ENCODE measurements at places on chromosomes 12 and 14.
A peak's percentile ranks its signal among the peaks of the same experiment; 100 is the strongest.

DNA sequence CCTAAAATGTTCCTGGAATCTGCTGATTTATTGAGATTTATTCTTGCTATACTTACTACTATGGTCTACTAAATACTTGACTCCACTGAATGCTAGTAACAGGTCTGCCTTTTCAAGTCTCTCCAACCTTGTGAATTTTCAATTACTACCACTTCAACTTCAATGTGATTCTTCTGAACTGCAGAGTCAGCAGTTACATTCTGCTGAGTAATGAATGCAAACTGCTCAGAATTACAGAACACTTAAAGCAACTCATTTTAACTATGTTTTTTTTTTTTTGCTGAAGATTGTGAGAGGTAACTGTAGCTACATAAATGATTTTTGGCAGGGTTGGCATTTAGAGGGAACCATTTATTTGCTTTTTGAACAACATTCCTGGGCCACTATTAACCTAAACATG is 41.8 kb downstream of the ARF6 start:
- no peaks in the 10 kb centered on the region for H3K27me3 ChIP-seq
- H3K27ac ChIP-seq, result peak overlapping the region; percentile 7
- H3K4me3 ChIP-seq, result no peak overlapping the region
- no peak for DNase-seq
- H3K4me1 ChIP-seq, result no peaks in the 10 kb centered on the region

DNA sequence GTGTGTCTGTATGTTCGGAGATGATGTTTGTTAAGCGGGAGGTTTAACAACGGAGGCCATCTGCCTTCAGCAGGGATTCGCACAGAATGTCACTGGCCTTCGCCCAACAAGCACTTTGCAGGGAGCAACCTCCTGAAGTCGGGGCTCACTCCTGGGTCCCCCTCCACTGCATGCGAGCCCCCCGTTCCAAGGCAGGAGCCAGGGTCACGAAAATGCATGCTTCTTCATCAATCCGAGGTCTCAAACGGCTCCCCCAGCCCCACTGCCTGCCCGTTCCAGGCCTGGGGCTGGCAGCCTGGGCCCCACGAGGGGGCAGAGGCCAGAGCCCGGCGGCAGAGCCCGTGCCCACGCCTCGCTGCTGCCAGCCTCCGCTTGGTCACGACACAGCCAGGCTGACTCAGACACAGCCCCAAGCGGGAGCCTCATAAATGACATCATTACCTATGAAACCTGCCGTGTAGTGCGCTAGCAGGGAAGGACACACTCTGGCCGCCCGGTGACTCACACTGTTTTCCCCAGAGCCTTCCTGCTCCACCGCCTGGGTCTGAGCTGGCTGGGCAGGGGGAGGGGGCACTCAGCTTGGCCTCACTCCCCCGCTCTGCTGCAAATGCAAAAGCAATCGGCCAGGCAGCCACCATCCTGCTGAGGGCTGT is 169.5 kb upstream of the RTL1 start:
- H3K4me3 ChIP-seq, result no peak overlapping the region
- no peak overlapping the region for H3K27ac ChIP-seq
- H3K4me1 ChIP-seq, result peaks cover 11% of the 10 kb centered on the region
- H3K36me3 ChIP-seq, result no peaks in the 10 kb centered on the region
- peak; percentile 41 for DNase-seq

DNA sequence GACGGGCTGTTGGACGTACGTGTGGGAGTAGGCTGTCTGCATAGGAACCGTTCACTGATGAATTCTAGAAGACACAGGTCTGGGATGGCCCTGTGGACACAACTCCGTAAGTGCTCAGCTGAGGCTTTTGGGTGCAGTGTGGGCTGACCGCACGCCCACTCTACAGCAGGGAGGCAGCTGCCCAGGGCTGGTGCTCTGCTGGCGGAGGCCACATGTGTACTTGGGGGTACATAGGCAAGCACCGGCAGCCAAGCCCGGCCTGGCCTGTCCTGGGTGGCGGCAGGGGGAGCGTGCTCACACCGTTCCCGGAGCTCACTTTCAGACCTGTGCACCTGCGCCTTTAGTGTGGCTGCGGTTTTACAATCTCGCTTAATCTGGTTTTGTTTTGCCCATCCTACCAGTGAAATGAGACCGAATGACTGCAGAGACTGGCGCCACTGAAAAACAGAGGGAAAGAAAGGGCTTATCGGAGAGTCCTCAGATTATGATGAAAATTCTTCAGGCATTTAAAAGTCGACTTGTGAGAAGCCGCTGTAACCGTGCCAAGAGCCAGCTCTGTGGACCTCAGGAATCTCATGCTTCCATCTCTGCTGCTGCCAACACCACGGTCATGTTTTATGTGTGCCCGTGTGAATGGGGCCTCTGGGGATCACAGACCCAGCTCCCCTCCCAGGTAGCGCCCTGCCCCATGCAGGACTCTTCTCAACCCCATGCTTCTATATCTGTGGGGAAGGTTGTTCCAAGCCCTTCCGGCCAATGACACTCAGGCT is 45.8 kb downstream of the SSH1 start:
- no peak overlapping the region for H3K4me3 ChIP-seq
- peaks cover 13% of the 10 kb centered on the region for H3K36me3 ChIP-seq
- no peaks in the 10 kb centered on the region for H3K27me3 ChIP-seq
- H3K4me1 ChIP-seq, result no peaks in the 10 kb centered on the region
- no peak for DNase-seq
- no peak overlapping the region for H3K27ac ChIP-seq

GRCh38 chr14:54730156-54730961 is 163.4 kb downstream of the SAMD4A start:
- DNase-seq, result no peak
- H3K27ac ChIP-seq, result peak overlapping the region; percentile 4
- H3K27me3 ChIP-seq, result no peaks in the 10 kb centered on the region
- no peak overlapping the region for H3K4me3 ChIP-seq

DNA sequence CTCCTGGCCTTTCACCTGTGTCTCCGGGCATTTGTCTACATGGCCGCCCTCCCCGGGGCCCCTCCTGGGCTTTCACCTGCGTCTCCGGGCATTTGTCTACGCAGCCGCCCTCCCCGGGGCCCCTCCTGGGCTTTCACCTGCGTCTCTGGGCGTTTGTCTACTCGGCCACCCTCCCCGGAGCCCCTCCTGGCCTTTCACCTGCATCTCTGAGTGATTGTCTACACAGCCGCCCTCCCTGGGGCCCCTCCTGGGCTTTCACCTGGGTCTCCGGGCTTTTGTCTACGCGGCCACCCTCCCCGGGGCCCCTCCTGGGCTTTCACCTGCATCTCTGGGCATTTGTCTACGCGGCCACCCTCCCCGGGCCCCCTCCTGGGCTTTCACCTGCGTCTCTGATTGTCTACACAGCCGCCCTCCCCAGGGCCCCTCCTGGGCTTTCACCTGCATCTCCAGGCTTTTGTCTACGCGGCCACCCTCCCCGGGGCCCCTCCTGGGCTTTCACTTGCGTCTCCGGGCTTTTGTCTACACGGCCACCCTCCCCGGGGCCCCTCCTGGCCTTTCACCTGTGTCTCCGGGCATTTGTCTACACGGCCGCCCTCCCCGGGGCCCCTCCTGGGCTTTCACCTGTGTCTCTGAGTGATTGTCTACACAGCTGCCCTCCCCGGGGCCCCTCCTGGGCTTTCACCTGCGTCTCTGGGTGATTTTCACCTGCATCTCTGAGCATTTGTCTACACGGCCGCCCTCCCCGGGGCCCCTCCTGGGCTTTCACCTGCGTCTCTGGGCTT is 68.0 kb upstream of the GALNT9 start:
- no peaks in the 10 kb centered on the region for H3K36me3 ChIP-seq

GRCh38 chr14:46051796-46052195 is 599.8 kb downstream of the RPL10L start:
- no peaks in the 10 kb centered on the region for H3K27me3 ChIP-seq
- H3K27ac ChIP-seq, result no peak overlapping the region
- H3K4me1 ChIP-seq, result peaks cover 6% of the 10 kb centered on the region
- H3K4me3 ChIP-seq, result no peak overlapping the region
- no peak for DNase-seq
- H3K36me3 ChIP-seq, result no peaks in the 10 kb centered on the region

DNA sequence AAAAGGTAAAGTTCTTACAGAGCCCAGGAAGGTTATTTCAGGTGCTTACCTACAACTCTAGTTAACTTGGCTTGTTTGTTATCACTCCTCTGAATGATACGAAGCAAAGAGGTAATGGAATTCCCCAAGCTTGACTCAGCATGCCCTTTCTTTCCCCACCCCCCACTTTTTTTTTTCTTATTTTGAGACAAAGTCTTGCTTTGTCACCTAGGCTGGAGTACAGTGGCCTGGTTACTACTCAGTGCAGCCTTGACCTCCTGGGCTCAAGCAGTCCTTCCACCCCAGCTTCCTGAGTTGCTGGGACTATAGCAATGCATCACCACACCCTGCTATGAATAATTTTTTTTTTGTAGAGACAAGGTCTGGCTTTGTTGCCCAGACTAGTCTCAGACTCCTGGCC is 17.1 kb upstream of the YBX3 start:
- H3K4me3 ChIP-seq, result no peak overlapping the region
- peak overlapping the region; percentile 47 for H3K27ac ChIP-seq
- H3K27me3 ChIP-seq, result no peaks in the 10 kb centered on the region
- H3K36me3 ChIP-seq, result no peaks in the 10 kb centered on the region
- no peak for DNase-seq

DNA sequence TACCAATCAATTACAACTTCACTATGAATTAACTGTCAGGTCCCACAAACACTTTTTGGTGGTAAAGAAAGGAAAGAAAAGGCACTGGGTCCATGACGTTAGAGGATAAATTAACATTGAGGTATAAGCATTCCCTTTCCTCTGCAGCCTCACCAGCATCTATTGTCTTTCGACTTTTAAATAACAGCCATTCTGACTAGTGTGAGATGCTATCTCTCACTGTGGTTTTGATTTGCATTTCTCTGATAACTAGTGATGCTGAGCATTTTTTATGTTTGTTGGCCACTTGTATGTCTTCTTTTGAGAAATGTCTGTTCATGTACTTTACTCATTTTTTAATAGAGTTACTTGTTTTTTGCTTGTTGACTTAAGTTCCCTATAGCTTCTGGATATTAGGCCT is 9.4 kb downstream of the ANKS1B start:
- no peak overlapping the region for H3K4me3 ChIP-seq
- no peak overlapping the region for H3K27ac ChIP-seq
- H3K4me1 ChIP-seq, result no peaks in the 10 kb centered on the region
- peaks cover 4% of the 10 kb centered on the region for H3K27me3 ChIP-seq

GRCh38 chr14:61260939-61261776 is 20.0 kb downstream of the TMEM30B start:
- peaks cover 29% of the 10 kb centered on the region for H3K27me3 ChIP-seq
- DNase-seq, result no peak
- H3K4me1 ChIP-seq, result peaks cover 3% of the 10 kb centered on the region
- no peak overlapping the region for H3K4me3 ChIP-seq
- H3K27ac ChIP-seq, result peak overlapping the region; percentile 65

DNA sequence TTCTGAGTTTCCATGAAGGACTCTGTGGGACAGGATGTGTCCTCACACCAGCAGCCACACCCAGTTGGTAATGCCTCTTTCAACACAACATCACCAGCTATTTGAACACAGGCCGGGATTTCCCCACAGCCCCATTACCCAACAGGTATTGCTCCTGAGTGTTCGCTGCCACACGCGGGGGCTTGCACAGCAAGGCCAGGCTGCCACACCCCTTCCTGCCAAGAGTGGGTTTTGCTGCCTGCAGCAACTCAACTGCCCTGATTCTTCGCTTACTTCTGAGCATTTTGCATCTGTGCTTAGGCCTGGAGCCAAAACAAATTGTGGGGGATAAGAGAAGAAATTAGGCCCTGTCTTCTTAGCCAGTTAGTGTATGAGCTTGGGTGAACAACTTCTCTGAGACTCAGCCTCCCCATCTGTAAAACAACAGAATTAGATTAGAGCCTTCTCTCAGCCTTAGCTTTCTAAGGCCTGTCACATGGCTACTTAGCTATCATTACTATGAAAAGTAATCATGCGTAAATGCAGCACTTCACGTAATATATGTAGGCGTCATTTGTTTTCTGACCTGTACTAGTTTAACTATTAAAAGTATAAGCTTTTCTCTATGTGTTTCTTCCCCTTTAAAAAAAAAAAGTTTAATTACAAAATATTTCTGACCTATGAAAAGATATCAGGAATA is 20.0 kb downstream of the CKAP4 start:
- H3K4me3 ChIP-seq, result no peak overlapping the region
- H3K4me1 ChIP-seq, result no peaks in the 10 kb centered on the region
- H3K27ac ChIP-seq, result no peak overlapping the region

DNA sequence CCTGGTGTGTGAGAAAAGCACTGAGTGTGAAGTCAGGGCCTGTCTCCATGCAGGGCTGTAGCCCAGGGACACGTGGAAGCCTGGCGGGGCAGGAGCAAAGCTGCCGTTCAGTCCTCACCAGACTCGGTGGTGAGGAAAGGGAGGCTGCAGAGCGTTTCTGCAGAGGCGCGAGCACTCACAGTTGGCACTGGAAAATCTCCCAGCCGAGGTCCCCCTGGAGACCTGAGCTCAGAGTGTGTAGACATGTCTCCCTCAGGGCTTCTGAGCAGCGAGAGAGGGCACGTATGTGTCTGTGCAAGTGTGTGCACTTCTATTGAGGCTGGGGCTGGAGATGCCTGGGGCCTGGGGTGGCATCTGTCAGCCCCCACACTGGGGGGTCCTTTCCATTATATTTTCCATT is 11.0 kb upstream of the HHIPL1 start:
- H3K36me3 ChIP-seq, result no peaks in the 10 kb centered on the region
- H3K4me1 ChIP-seq, result no peaks in the 10 kb centered on the region
- H3K4me3 ChIP-seq, result no peak overlapping the region
- H3K27ac ChIP-seq, result no peak overlapping the region
- DNase-seq, result no peak

GRCh38 chr14:57797160-57797559 is 68.7 kb downstream of the SLC35F4 start:
- no peaks in the 10 kb centered on the region for H3K36me3 ChIP-seq
- H3K4me3 ChIP-seq, result no peak overlapping the region
- H3K27ac ChIP-seq, result no peak overlapping the region
- H3K4me1 ChIP-seq, result no peaks in the 10 kb centered on the region
- H3K27me3 ChIP-seq, result no peaks in the 10 kb centered on the region
- no peak for DNase-seq

DNA sequence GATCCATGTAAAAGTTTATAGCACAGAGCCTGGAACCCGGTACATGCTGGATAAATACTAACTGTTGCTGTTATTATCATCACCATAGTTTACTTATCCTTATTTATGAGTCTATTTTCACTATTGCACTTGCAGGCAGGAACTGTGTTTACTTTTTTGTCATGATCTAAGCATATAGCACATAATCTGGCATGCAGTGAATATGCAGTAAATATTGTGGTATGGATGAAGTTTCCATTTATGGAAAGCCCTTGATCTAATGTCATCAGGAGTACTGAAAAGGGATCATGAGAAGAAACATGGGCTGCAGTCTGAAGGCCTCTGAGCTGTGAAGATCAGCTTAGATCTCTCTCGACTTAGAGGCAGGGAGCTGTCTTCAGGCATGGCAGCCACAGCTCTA is 91.6 kb downstream of the KCNK13 start:
- H3K36me3 ChIP-seq, result no peaks in the 10 kb centered on the region
- H3K4me1 ChIP-seq, result peaks cover 2% of the 10 kb centered on the region
- no peak overlapping the region for H3K27ac ChIP-seq
- no peak overlapping the region for H3K4me3 ChIP-seq
- peaks cover 6% of the 10 kb centered on the region for H3K27me3 ChIP-seq

Data from progenitor cell of endocrine pancreas (in vitro differentiated cells).